ENCODE measurements at places on chromosomes 2 and 18.

GRCh38 chr18:12651651-12652050, 6.3 kb downstream of the SPIRE1 start:
- DNase-seq = no peak

DNA sequence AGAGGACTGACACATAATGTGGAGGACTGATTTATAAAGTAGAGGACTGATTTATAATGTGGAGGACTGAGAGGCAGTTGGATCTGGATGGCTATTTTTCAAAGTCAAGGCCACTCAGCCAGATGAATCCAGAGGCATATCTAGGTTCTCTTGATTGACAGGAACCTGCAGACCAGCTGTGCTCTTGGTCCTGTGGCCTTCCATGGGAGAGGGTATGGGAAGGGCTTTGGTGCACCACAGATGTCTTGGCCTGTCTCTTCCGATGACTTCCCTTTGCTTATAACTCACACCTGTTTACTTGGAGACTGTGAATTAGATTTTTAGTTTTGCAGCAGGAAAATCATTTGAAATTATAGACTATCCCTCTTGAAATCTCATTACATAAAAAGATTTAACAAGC, 32.3 kb downstream of the AGAP1 start:
- no peak for DNase-seq

DNA sequence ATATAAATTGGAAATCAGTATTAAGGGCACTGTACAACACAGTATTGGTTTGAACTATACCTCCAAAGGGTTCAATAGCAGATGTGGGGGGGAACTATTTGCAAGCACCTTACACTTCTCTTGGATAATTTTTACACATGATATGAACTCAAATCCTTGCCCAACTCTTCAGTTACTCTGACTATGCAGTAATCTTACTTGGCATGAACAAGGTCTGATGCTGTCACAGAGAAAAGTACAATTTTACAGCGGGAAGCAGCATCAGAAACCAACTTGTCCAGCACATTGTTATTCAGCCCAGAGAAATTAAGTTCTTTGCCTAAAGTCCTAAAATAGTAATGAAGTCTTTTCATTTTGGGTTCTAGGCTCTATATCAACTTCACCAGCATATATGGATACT, 98.2 kb downstream of the ZNF521 start:
- DNase-seq = no peak

- DNase-seq = no peak
These were observed 11.2 kb upstream of the SH3RF3 start for GRCh38 chr2:109117780-109118179.

DNA sequence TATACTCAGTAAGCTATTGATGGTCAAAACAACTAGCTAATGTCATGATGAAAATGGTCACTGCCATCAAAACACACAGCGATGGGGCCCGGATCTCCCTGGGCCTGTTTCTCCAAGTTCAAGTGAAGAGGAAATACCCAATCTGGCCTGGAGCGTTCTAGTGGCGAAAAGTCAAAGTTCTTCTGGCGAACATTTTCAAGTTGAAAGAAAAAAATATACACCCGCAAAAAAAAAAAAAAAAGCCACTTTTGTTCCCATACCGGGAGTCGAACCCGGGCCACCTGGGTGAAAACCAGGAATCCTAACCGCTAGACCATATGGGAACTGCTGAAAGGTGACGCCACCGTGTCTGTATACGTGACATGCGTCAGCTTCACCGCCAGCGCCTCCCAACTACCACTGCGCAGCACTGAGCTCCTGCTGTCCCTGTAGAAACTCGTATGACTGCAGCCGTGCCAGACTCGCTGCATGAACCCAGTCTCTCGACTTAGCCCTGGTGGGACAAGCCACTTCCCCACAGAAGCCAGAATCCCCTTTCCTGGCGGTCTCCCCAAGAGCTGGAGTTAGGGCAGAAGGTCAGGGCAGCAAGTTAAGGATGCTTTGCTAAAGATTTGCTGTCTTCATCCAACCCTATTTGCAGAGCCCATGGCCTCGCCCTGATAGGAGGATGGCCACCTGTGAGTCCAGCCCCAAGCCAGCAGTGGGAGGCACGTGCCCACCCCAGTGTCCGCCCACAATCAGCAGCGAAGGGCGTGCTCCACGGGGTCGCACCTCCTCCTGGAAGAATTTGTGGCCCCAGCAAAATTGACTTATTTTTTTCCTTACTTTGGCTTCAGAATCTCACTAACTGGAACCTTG, 5.6 kb upstream of the IMP4 start:
- DNase-seq = peak; percentile 89

GRCh38 chr2:102736110-102736409, 25.8 kb upstream of the TMEM182 start:
- peak; percentile 34 for DNase-seq

GRCh38 chr2:85064927-85065577, 68.1 kb upstream of the TCF7L1 start:
- peak; percentile 50 for DNase-seq

DNA sequence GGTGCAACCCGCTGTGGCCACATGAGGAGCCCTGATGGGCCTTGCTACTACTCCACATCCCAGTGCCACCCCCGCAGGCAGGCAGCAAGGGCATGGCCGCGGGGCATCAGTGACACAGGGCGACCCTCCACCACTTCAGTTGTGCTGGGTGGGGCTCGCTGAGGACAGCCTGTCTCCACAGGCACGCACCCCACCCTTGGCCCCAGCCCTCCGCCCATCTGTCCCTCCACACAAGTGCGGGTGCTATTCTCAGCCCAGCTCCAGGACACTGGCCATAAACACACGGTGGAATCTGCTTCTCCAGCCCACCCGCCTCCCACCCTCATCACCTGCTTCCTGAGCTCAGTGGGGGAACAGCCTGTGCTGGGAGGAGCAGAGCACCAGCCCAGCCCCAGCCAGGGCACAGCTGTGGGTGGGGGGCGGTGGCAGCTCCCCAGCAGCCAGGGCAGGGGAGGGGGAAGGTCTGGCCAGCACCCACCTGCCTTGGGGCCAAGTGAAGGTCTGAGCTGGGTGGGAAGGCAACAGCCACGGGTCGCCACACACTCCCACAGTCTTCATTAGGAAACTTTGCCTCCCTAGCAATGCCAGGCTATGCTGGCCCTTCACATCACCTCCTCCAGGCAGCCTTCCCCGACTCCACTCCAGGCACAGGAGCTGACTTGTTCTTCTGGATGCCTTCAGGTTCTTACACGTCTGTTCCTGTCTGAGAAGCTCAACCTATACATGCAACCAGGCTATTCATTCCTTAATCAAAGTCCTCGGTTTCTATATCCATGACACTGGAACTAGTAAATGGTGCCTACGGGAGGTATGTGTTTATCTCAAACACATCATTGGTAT, 16.5 kb downstream of the BIN1 start:
- no peak for DNase-seq

Data from glutamatergic neuron (in vitro differentiated cells).